ENCODE measurements at places on chromosomes 16 and 17.

DNA sequence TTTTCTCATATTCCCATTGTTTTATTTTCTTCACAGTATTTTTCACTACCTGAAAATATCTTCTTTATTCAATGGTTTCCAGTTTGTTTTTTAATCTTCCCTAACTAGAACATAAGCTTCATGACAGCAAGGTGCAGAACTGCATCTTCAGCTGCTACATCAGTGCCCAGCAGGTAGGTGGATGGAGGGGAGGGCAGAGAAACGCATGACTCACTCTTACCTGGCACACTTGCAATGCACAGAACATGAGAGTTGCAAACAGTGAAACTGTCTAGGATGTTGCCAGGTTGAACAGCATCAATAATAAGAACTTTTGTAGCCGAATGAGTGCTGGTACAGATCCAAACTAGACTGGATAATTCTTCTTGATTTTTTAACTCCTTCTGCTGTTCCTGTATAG lies 127.1 kb downstream of the SPAG9 start:
- no peak for DNase-seq

- DNase-seq = no peak
Measured at GRCh38 chr16:63806794-63807506, 1314.9 kb downstream of the CDH11 start.

DNA sequence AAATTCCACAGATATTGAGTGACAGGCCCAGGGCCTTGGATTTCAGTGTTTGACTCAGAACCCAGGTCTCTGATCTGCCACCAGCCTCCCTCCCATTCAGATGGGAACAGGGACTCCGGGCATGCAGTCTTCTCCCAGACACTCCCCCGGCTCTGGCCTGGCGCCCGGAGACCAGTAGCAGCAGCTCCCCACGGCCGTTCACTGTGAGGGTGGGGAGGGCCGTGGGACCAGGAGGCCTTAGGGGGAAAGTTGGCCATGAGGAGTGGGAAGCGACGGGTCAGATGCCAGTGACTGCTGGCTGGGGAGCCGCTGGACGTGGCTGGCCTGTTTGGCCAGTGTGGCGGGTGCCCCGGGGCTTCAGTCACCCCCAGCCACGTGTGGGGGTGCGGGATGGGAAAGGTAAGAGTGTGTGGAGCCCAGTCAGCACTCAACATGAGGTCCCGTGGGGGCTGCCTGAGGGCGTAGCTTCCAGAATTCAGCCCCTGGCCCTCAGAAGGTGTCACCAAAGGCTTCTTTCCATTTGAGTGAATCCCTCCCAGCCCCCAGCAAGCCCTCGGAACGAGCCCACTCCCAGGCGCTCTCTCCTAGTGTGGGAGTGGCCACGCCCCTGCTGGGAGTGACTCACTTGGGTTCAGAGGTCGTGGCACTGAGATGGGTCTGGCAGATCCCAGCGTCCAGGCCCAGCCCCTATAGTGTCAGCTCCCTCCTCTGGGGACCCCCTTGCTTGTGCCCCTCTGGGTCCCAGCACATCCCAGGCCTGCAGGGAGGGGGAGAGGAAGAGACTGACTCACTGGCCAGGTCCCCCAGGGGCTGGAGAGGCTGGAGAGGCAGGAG lies 309.4 kb downstream of the SEC14L1 start:
- peak; percentile 86 for DNase-seq

- peak; percentile 85 for DNase-seq
Measured at GRCh38 chr16:1533443-1533951, at the start of gene TMEM204. TMEM204 (plus strand) TSS chr16:1533666; CDS start chr16:1534276, 610 bp downstream.

GRCh38 chr16:88999457-89000206 lies 22.6 kb upstream of the CBFA2T3 start:
- no peak for DNase-seq

GRCh38 chr16:4947722-4948503 lies 10.2 kb upstream of the SEC14L5 start:
- no peak for DNase-seq

GRCh38 chr17:8935191-8935590 lies 30.3 kb downstream of the PIK3R5 start:
- peak; percentile 15 for DNase-seq

- peak; percentile 87 for DNase-seq
Measured at GRCh38 chr17:43900183-43900857, 7.0 kb downstream of the MPP2 start.

GRCh38 chr17:59493867-59494266 lies 71.5 kb upstream of the DHX40 start:
- DNase-seq = no peak

- DNase-seq = no peak
Measured at GRCh38 chr16:24876231-24876630, 30.5 kb downstream of the SLC5A11 start.

DNA sequence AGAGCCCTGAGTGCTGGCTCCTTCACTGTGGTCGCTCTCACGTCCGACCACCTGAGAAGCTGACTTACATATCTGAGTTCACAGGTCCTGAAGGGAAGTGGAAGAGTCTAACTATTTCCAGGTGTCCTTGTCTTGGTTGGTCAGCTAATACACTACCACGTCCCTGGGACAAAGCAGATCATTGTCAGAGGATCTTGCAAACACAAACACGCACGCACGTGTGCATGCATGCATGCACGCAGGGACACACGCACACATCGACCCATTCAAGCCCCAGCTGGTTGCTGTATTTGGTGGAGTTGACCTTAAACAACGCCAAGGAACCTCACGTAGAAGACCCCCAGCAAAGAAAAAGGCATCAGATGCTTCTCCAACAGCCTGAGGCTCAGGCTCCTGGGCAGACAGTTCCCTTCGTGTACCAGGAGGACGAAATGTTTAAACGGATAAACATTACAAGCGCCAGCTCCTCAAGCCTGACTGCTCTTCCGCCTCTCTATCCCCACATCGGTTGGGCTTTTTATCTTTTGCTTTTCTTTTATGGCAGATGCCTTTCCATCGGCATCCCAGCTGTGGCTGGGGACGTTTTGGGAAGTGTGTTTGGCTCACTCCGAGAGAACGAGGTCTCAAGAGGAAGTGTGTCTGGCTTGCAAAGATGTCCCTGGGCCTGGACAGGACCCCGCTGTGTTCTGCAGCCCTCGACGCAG lies 95.8 kb downstream of the TBC1D16 start:
- DNase-seq = no peak

GRCh38 chr17:80482555-80483308 lies 6.3 kb upstream of the NPTX1 start:
- DNase-seq = peak; percentile 36

GRCh38 chr17:37373530-37374159 lies 2.1 kb upstream of the C17orf78 start:
- peak; percentile 84 for DNase-seq

- DNase-seq = no peak
Measured at GRCh38 chr17:60840456-60840855, 162.8 kb downstream of the BCAS3 start.

DNA sequence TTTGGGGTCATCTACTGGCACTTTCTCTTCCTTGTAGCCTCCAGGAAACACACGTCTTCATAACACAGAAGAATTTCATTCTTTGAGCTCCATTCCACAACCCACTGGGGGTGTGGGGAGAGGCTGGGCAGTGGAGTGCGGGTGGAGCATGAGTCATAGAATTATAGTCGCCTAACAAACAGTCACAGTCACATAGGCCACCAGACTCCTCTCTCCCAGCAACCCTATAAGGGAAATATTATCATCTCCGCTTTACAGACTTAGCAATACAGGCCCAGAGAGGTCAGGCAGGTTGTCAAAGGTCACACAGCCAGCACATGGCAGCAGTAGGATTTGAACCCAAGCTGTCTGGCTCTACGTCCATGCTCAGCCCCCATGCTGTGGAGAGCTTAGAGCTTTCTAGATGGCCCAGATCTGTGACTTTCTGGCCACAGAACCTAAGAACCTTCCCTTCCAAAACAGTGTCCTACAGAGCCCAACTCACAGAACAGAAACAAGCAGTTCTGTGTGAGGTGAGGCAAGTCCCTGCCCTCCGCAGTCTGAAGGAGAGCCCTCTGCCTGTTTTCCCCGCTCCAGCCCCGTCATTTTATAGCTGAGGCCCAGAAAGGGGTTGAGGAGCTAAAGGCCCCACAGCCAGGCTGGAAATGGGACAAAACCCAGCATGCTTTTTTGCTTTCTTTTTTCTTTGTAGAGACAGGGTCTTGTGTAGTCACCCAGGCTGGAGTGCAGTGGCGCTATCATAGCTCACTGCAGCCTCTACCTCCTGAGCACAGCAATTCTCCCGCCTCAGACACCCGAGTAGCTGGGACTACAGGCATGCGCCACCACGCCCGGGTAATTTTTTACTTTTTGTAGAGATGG lies 10.7 kb upstream of the LITAF start:
- DNase-seq = peak; percentile 51

- DNase-seq = no peak
Measured at GRCh38 chr16:54178478-54178976, 108.1 kb downstream of the IRX3 start.

DNA sequence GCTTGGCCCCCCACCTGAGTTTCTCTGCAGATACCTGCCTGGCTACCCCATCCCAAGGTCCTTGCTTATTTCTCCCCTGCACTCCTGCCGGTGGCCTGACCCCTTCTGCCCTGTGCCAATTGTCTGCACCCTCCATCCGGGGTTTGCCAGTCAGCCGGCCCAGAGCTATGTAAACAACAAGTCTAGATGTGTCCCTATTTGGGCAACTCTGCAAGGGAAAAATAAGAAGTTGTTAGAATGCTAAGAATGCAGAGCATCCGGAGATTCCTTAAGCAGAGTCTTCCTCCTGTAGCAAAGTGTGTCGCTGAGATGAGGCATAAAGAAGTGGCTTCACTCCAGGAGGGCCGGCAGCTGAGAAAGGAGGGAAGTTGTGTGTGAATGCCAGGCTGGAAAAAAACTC lies 46.6 kb downstream of the RGS9 start:
- peak; percentile 92 for DNase-seq

DNA sequence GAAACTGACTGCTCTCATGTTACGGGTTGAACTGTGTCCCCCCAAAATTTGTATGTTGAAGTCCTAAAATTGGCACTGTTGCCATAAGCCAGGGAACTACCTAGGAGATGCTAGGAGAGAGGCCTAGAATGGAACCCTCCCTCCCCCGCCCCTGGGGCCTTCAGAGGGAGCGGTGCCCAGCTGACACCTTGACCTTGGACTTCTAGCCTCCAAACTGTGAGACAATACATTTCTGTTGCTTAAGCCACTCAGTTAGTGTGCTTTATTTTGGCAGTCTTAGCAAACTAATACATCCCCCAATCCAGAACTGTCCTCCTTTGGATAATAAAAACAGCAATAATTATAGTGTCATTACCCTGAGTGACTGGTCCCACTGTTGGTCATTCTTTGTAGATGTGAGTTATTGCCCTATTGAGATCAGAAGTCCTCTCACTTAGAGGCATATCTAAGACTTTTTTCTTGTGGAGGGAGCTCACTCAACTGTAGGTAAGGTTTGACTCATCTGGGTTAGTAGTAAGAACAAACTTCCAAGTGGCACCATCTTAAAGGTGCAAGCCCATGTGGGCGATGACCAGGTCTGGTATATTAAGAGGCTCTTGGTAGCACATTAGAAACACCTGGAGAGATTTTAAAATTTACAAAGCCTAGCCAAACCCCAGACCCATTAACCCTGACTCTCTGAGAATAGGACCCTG lies 93.0 kb upstream of the HLF start:
- no peak for DNase-seq

DNA sequence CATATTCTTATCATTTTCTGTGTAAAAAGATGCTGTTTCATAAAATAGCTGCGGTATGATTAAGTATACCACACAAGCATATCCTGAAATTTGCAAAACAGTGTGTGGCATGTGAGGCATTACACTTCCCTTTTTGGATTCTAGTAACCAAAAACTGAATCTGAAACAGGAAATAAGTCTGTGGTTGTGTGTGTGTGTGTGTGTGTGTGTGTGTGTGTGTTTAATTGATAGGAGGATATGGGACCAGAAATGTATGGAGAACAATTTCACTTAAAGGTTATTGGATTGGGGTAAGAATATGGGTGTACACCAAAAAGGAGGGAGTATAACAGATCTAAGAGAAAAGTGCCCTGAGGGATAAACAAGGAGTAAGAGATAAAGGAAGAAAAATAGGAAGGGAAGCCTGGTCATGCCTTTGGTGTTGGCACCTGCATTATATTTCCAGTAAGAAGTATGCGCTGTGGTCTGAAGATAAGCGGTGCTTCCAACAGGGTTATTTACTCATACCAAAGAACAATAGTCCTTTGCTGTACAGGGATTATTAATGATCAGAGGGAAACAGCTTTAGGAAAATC lies 4.0 kb downstream of the LYRM1 start:
- DNase-seq = peak; percentile 72

- peak; percentile 28 for DNase-seq
Measured at GRCh38 chr17:55062921-55063320, 94.4 kb downstream of the STXBP4 start.

DNA sequence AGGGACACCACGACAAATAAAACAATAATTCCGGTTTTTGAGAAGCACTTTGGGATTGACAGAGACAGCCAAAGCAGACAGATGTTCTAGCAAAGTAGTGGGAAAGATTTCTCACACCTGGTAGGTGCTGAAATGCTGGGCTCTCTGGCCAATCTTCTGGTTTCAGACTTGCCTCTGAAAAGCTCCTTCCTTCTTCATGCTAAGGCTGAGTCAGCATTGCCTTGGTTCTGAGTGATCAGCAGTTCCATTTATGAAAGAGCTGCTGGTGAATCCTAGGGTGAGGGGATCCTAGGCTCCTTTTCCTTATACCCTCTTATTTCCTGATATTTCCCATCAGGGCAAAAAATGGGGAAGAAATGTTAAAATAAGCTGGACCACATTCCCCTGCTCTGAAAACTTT lies 268.7 kb upstream of the SALL1 start:
- no peak for DNase-seq

- no peak for DNase-seq
Measured at GRCh38 chr17:70201872-70202419, 32.6 kb downstream of the KCNJ2 start.

DNA sequence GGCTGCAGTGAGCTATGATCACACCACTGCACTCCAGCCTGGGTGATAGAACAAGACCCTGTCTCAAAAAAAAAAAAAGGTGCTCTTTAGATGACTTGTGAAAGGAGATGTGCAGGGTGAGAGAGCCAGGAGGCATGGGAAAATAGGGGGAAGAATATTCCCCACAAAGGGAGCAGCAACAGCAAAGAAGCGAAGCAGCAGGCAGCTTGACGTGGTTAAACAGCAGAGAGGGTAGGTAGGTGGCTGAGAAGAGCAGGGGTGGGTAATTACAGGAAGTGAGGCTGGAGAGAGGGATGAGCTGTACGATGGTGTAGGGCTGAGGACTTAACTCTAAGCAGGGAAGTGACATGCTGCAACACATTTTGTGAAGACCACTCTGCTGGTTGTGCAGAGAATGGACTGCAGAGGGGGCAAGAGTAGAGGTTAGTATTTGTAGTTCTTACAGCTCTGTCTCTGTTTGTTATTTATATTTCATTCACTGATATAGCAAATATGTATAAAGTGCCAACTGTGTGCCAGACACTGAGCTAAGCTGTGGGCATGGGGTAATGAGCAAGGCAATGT lies 1.6 kb downstream of the HEATR3 start:
- peak; percentile 70 for DNase-seq

DNA sequence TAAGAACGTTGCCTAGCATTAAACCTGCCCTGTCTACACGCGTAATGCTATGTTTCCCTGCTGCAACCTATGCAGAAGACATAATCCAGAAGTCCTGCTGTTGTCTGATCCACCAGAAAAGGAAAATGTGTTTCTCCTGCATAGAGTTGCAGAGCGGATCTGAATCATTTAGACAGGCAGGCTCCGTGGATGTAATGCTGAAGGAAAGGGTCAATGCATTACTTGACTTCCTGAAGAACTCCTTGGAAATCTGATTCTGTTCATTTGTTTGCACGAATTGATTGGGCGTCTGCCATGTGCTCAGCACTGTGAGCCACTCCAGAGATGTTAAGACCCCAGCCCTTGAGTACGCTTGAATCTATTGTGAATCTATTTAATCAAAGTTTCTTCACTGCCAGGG lies 83.4 kb downstream of the FOXL1 start:
- no peak for DNase-seq
